Suppressor macrophage treated with lipopolysaccharide for 4 hours (primary cell): ENCODE measurements at places on chromosomes 1 and 21.

DNA sequence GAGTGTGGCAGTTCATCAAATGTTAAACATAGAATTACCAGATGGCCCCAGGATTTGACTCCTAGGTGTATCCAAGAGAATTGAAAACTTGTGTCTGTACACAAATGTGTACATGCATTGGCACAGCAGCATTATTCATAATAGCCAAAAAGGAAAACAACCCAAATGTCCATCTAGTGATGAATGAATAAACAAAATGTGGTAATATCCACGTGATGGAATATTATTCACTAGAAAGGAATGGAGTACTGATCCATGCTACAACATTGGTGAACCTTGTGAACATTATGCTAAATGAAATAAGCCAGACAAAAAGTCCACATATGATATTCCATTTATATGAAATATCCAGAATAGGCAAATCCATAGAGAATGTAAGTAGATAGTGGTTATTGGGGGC, 77.7 kb downstream of the RAVER2 start:
- no peak for DNase-seq

DNA sequence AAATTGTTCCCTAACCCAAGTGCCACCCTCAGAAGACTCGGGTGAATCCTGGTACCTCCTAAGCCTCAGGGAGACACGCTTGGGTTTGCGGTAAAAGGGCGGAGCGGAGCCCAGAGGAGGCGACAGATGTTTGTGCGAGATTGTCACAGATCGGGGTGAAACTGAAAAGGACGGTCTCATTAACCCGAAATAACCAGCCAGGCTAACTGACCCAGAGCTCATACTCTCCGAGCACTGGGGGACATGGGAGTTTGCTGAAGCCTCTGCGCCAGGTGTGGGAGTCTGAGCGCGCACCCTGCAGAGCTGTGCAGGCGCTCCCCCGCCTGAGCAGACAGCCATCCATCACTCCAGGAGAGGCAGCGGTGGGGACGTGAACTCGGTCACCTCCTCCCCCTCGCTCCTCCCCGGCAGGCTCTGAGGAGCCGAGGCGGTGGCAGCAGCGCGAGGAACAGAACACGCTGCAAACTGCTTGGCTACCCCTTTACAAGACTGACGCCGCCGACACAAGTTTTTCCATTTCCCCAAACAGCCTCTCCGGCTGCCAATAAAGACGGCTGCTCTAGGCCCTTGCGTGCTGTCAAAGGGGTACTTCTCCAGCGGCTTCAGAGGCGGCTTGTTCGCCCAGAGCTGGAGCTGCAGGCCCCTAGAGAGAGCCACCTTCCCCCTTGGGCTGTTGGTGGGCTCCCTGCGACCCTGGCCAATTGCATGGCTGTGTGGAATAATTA, 43.5 kb downstream of the RRAGC start:
- no peak for DNase-seq

GRCh38 chr1:207093944-207094343, 5.3 kb downstream of the C4BPB start:
- DNase-seq, result no peak

GRCh38 chr1:156703336-156703735, 2.0 kb downstream of the CRABP2 start:
- DNase-seq, result no peak

GRCh38 chr1:10958614-10959013, 53.8 kb upstream of the TARDBP start:
- DNase-seq, result no peak

DNA sequence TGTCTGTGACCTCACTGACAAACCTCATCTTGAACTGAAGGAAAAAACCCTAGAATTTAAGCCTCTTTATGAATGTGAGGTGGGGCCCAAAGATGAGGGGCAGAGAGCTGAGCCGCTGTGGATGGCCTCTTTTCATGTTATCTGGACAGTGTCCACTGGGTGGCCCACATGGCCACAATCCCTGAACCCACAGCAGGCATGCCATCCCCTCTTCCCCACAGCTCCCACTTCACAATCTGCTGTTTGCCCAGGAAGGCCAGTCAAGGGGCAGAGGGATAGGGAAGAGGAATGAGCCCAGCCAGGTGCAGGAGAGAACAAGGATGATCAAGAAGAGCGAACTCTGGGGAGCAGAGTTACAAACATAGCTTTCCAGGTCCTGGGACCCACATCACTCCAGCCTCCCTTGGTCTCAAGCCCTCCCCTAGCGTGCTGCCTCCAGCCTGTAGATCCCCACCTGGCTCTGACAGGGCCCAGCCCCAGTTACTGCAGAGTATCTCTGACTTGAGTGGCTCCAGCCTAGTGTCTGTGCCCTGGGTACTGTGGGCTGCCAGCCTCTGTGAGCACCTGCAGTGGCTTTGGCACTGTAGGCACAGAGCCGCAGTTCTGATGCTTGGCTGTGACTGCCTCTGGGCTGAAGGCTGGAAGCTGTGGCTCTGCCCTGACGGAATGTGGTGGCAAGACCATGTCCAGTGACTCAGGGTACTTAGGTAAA, 1.9 kb upstream of the SLFNL1 start:
- DNase-seq, result no peak

GRCh38 chr21:36704281-36704957, 5.5 kb downstream of the SIM2 start:
- DNase-seq, result no peak

GRCh38 chr1:180057883-180058396, 96.7 kb upstream of the QSOX1 start:
- no peak for DNase-seq

DNA sequence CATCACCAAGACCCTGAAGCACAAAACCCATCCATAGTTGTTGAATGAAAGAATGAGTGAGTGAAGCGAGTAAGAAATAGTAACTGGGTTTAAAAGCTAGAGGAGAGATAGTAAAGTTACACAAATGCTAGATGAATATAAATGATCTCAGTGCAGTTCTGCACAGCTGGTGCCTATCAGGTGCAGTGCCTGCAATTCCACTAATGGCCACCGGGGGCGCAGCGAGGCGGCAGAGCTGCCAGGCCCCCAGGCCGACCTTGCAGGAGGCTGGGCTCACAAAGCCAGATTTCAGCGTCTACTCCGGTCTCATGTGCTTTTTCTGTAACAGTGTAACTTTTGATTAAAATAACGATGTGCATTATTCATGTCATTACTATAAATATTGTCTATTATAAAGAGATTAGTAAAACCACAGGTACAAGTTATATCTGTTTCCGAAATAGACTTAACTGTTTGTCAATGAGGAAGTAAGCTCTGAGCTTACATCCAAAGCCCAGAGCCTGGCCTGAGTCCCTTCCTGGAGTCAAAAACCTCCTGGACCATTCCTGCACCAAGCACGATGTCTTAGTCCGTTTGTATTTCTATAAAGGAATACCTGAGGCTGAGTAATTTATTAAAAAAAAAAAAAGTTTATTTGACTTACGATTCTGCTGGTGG, 477.6 kb downstream of the NPHP4 start:
- DNase-seq, result peak; percentile 70

- no peak for DNase-seq
Measured at GRCh38 chr1:73778471-73778870, 419.5 kb downstream of the LRRIQ3 start.

- no peak for DNase-seq
Measured at GRCh38 chr1:54666333-54666732, 24.7 kb downstream of the MROH7 start.

DNA sequence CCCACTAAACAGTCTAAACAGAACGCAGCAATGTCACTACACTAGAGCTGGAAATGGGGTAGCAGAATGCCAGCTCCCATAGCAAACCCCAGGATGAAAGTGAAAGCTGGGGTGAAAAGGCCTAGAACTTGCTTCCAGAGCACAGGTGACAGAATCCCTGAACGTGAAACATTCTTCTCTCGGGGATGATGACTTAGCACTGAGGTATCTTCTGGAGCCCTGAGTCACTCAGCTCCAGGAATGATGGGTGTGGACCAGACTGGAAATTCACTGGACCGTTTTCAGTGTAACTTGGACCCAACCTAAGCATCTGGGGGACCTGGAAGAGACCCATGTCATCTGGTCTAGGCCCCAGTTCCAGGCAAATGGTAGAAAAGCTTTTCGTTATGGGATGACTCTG, 108.9 kb downstream of the CDC7 start:
- no peak for DNase-seq

DNA sequence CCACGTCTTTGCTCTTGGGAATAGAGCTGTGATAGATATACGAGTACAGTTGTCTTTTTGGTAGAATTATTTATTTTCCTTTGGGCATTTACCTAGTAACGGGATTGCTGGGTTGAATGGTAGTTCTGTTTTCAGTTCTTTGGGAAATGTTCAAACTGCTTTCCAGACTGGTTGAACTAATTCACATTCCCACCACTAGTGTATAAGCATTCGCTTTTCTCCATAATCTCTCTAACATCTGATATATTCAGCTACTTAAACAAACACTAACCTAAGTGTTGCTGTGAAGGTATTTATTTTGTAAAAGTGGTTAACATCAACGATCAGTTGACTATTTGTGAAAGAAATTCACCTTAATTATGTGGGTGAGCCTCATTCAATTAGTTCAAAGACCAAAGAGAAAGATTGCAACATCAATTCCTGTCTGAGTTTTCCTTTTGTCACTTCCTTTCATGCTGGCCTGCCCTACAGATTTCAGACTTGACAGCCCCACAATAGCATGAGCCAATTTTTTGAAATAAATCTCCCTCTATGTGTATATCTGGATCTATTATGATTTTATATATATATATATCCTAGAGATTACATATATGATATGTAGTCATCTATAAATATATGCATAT, 26.7 kb upstream of the DUSP10 start:
- DNase-seq, result peak; percentile 31

DNA sequence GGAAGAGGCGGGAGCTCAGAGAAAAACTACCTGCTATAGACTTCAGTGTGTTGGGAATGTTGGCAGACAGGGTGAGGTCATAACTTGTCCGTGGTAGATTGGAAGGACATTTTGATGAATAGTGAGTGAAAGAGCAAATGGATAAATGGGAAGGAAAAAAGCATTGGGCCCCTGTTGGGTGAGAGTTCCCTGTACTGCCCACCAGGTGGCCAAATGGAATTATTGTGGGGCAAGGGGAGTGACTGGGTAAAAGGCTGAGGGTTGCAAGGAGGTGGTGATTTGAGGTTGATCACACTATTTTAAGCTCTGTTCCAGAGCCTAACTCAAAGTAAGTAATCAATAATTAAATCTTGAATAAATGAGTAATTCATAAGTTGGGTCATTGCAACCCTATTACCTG, 60.4 kb downstream of the MRPS6 start:
- DNase-seq, result no peak

GRCh38 chr1:46969014-46969619, 27.8 kb upstream of the CYP4A11 start:
- no peak for DNase-seq

DNA sequence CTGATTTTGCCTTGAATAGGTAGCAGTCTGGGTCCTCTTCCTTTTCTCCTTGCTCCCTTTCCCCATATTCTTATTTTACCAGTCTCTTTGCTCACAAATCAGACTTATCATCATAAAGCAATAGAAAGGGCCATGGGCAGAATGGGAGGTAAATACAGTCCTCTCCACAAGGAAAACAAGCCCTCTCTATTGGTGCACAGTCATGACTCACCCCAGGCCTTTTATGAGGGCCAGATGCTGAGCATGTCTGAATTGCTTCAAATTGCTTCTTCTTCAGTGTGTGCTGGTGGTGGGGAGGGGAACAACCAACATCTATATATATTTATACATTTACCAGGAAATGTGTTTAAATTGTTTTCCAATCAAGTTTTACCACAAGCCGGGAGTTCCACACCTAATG, 75.2 kb downstream of the GFI1 start:
- no peak for DNase-seq

GRCh38 chr1:171251042-171251951, 3.0 kb downstream of the FMO1 start:
- peak; percentile 22 for DNase-seq

- no peak for DNase-seq
Measured at GRCh38 chr1:42316292-42316691, 18.7 kb downstream of the FOXJ3 start.

GRCh38 chr21:38787461-38788274, 18.1 kb upstream of the ETS2 start:
- DNase-seq, result no peak

DNA sequence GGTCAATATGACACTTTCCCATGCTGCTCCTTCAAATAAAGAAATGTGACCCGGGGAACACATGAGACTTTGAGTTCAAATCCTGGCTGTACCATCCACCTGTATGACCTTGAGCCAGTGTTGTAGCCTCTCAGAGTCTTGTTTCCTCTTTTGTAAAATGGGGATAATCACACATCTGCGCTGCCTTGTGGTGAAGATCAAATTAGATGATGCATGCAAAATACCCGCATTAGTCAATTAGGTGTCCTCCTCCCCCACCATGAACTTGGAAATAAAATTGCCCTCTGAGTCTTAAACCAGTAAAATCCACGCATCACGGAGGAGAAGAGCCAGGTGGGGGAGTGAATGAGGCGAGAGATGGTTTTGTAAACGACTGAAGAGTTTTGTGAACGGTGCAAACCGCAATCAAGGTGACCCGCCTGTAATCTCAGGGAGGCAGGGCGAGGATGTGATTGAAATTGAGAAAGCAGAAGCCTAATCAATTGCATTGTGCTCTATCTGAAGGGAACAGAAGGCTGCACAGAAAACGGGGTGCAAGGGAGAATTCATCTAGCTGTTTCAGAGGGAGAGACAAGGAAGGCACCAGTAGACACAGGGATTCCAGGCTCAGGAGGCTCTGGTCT, 5.8 kb upstream of the AHDC1 start:
- no peak for DNase-seq

- no peak for DNase-seq
Measured at GRCh38 chr1:82845866-82846265, 1045.1 kb downstream of the ADGRL2 start.

DNA sequence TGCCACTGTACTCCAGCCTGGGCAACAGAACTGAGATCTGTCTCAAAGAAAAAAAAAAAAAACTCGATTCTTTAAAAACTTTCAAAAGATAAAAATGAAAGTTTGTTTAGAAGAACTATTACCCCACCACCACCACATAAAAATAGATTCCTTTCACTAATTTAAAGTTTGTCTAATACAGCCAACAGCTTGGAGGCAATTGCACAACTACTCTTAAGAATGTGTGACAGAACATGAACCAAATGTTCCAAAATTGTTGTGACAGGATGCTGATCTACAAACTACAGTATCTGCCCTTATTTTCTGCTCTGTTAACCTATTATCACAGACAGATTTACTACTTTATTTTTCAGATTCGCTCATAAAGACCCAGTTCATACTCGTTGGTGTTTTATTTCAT, 5.5 kb upstream of the TGFBR3 start:
- DNase-seq, result no peak

GRCh38 chr1:64135462-64136223, 67.8 kb upstream of the UBE2U start:
- no peak for DNase-seq

GRCh38 chr1:3998086-3998485, 98.0 kb upstream of the C1orf174 start:
- no peak for DNase-seq
